ENCODE measurements at places on chromosomes 6 and 20. TPM values are rescaled to one million over a fixed set of nuclear protein-coding genes. Genes with fewer than 3 reads are reported as not detected.
A peak's percentile ranks its signal among the peaks of the same experiment; 100 is the strongest.

DNA sequence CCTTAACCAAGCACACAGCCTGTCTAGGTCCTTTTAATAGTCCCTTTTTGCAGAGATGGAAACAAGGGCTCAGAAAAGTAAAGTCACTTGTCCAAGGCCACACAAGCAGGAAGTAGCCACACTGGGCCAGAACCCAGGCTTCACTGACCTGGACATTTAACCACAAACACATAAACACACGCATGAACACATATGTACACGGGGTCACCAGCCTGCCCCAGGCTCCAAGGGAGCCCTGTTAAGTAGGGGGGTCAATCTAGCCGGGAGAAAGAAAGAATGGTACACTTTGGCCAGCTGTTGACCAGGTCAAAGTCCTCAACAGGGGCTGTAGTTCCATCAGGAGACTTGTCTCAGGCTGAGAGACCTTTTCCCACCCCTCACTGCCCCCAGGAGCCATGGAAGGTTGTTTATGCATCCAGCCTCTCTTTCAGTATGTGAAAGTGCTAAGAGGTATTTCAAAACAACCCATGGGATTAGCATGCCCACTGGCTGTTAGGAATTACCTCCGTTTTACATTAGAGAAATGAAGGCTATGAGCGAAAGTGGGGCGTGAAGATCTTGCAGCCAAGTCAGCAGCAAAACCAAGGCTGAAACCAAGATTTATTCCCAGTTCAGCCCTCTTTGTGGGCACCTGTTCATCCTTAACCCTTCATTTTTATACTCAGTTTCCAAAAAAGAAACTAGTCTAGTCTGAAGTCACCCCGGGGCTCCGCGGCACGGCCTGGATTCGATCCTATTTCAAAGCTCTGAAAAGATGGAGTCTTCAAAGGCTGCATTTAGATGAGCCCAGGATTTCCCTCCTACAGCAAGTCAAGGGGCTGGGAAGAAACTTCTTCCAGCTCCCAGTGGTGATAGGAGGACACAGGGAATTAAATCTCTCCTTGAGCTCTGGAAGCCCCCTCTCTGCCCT lies 9.8 kb downstream of the SDC4 start:
- DNase-seq: peak; percentile 34

DNA sequence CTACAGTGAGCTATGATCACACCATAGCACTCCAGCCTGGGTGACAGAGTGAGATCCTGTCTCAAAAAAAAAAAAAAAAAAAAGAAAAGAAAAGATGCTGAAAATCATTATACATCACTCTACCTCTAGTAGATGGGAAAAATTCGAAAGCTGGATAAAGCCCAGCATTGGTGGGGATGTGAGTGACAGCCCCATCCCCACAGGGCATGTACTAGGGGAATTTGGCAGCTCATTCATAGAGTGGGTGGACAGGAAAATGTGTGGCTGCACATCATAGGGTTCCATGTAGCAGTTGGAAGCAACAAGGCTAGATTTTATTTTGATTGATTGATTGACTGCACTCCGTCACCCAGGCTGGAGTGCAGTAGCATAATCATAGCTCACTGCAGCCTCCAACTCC lies 42.0 kb downstream of the MRPL14 start:
- no peak for DNase-seq

GRCh38 chr20:1418350-1418749 lies 25.5 kb upstream of the FKBP1A start:
- no peak for DNase-seq

DNA sequence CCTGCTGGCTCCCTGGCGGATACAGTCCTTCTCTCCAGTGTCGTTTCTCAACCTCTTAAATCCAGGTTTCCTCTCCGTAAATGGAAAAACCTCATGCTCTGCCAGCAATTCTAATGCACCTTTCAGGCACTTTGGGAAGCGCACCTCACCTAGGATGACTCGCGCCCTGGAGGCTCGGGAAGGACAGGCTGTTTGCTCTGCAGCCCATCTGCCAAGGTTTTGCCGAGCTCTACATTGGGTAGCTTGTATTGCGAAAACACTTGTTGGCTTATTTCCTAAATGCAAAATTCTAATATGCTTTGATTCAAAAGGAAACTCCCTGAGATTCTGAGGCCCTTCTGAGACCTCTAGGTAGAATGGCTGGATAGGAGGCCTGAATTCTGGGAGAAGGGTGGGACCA lies 102.6 kb upstream of the MLN start:
- DNase-seq: peak; percentile 65

DNA sequence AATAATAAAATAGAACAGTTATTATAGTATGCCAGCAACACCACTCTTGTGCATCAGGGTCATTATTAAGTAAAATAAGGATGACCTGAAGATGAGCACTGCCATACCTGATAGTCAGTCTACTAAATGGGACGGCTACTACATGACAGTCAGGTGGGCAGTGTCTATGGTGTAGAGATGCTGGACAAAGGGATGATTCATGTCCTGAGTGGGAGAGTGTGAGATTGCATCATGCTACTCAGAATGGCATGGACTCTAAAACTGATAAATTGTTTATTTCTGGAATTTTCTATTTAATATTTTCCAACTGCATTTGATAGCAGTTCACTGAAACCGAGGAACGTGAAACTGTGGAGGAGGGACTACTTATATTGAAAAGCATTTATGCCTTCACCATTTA lies 38.8 kb downstream of the SNX9 start:
- DNase-seq: peak; percentile 59

GRCh38 chr6:41673704-41674000 lies 35.4 kb downstream of the MDFI start:
- no peak for DNase-seq

- peak; percentile 80 for DNase-seq
These were observed 12.1 kb upstream of the MRPS18A start for GRCh38 chr6:43699564-43700186.

DNA sequence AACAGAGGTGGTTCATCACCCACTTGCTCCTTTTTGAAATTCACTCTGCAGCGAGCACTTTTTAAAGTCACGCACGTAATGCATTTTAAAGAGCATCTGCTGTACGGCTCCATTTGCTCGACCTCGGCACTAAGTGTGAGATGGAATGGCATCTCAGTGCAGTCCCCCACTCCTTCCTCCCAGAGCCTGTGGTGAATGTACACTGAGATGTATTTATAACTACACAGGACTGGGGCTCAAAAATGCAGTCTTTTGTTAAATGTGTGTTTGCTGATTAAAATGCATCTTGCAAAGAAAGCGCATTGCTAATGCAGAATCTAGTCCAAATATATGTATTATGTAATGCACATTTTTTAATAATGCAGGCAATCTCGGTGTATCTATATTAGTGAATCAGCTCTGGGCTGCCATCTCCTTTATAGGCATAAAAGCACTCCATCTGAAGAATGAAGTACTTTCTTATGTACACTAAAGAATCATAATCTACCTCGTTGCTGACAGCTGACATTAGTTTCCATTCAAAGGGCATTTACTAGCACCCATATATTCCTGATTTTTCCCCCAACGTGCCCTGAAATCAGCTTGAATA lies 14.0 kb downstream of the GNAS-AS1 start:
- no peak for DNase-seq

DNA sequence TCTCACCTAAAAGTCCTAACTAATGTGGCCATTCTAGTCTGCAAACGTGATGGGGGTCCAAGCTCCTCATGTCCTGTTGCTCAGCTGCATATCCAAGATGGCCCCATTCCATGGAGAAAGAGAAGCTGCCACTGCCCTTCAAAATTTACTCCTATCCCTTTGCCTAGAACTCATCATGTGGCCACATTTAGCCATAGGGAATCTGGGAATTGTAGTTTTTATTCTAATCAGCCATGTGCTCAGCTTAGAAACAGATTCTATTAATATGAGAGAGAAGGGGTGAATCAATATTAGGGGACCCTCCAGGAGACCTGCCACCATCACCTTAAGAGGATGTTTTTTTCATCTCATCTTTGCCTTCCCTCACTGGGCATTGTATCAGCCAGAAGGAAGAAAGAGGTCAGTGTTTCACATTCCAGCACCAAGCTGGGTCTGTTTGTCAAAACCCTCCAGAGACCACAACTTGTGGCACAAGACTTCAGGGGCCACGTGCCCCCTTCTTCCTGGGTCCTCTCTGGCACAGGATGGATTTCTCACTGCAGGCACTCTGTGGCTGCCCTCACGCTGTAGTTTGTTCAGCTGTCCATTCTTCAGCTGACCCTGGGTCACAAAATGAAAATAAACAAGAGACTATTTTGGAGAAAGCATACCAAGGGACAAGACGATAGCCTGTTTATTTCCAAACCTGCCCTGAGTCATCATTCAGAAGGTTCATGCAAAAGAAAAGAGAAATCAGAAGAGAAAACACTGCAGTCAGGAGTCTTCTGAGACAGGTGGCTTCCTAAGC lies 172.0 kb downstream of the EYA2 start:
- no peak for DNase-seq

- no peak for DNase-seq
These were observed 17.1 kb downstream of the KIF6 start for GRCh38 chr6:39707962-39708683.

GRCh38 chr6:110618591-110619267 lies 142.3 kb upstream of the SLC22A16 start:
- no peak for DNase-seq

- no peak for DNase-seq
These were observed 78.0 kb downstream of the VEGFA start for GRCh38 chr6:43847741-43848630.

DNA sequence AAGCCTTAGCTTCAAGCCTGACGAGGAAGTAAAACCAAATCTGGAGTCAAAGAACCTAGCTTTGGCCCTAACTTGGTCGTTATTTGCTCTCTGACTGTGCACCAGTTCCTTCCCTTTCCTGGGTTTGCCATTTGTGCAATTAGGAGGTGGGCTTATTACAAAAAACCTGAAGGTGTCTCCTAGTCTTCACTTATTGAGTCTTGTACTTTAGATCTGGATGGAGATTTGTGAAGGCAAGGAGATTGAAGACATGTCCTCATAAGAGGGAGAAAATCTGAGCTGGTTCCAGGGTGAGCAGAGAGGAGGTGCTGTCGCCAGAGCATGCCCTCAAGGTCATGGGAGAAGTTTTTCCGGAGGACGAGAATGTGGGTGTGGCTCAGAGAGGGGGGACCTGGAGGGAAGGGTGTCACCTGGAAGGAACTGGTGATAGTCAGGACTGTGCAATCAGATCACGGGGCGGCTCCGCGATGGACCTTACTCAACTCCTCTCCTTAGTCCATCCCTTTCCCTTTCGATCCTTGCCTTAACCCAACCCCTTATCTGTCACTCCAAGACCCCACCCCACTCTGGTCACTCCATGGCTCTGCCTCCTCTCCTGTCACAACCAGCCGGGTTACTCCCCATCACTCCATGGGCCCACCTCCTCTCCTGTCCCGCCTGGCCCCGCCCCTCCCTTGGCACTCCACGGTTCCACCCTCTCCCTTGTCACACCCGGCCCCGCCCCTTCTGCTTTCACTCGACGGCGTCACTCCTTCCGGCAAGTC lies 588 bp upstream of the ACSS2 start:
- DNase-seq: peak; percentile 100

GRCh38 chr20:31987744-31988143 lies 19.8 kb downstream of the XKR7 start:
- peak; percentile 21 for DNase-seq

DNA sequence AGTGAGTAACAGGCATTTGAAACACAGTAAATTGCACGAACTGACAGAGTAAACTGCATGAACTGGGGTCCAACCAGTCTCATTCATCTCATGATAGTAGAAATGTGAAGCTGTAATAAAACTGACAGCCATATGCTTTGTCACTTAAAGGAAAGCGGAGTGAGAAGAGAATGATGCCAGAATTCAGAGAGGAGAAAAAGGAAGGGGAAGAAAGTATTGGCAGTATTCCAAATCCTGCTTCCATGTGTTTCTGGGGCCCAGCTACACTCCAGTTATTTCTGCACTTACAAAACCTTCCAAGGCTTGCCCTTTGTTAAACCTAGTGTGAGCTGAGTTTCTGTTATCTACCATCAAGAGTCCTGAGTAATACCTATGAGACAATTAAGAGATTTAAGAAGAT lies 17.2 kb downstream of the SNX14 start:
- no peak for DNase-seq

DNA sequence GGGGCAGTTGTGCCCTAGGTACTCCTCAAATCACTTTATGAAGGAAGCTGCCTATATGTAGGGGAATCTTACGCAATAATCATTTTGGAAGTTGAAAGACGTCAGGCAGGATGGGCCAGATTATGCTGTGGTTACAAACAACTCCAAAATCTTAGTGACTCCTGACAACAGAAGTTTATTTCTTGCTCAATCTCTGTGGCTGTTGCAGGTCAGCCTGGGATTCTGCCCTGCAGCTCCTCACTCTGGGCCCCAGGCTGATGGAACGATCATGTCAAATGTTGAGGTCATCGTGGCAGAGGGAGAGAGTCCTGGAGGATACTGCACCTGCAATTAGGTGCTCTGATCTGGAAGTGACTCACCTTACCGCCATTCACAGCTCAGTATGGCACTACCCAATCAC lies 88.4 kb downstream of the ZDHHC14 start:
- peak; percentile 52 for DNase-seq

- peak; percentile 78 for DNase-seq
These were observed 23.2 kb downstream of the ADAT2 start for GRCh38 chr6:143427109-143427817.

GRCh38 chr6:128370072-128370471 lies 150.3 kb downstream of the PTPRK start:
- DNase-seq: peak; percentile 12

DNA sequence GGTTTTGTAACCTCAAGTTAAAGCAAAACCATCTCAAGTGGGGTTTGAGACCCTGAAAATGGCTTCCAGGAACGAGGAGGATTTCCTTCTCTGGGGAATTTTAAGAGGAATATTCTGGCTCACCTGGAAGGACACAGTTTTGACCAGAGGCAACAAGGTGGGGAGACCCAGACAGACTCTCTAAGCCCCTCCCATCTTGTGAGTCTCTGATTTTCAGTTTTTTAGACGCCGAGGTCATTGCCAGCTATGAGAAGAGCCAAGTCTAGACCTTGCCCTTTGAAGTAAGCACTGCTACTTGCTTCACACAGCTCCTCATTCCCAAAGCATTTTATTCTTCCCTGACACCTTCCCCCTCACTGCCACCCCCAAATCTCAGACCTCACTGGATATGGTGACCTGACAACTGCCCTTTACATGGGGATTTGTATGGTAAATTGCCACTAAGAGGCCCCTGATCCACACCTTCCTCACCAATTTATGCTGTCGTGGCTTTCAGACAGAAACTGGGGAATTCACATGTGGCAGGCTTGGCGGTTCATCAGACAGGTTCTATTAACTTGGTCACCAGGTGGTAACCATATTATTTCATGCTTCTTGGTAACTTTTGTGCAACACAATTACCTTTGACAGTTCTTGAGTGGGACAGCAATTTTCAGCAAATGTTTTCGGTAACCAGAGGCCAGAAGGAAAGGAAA lies 116.2 kb downstream of the ISM1 start:
- no peak for DNase-seq

The PPP1R16B gene
- not detected for total RNA-seq

The VSTM2L gene
- total RNA-seq: 15.6 TPM

The ULBP1 gene
- total RNA-seq: not detected

The F13A1 gene
- total RNA-seq: 0.65 TPM

All from MCF 10A (cell line).